ENCODE measurements at places on chromosomes 5 and 9. TPM values are rescaled to one million over a fixed set of nuclear protein-coding genes. Genes with fewer than 3 reads are reported as not detected.

PPP3R2 gene
- not detected for polyA plus RNA-seq

CSF2 gene
- 0.17 TPM for polyA plus RNA-seq

ADGRD2 gene
- polyA plus RNA-seq: not detected

DNA sequence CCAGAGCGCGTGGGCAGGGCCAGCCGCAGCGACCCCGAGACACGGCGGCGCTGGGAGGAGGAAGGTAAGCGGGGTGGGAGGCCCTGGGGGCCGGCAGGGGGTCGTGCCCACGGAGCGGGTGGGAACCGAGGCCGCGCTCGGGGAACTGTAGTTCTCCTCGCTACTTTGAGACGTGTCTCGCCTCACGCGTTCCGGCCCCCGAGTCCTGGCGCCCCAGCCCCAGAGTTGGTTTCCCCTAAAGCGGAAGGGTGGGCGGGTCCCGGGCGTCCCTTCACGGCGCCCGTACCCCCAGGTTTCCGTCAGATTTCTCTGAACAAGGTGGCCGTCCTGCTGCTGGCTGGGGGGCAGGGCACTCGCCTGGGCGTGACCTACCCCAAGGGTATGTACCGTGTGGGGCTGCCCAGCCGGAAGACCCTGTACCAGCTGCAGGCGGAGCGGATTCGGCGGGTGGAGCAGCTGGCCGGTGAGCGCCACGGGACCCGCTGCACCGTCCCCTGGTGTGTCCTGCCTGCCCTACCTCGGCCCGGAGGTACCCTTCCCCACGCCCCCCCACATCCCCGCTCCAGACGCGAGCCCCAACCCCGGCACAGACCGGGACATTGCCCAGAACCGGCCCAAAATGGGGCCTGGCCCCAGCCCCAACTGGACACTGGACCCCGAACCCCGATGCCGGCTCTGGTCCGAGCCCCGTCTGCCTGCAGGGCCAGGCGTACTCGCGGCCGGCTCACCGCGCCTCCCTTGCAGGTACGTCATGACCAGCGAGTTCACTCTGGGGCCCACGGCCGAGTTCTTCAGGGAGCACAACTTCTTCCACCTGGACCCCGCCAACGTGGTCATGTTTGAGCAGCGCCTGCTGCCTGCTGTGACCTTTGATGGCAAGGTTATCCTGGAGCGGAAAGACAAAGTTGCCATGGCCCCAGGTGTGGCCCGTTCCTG is 709 bp downstream of the UAP1L1 start:
- no peak for DNase-seq

GRCh38 chr5:52922384-52922783 is 66.8 kb upstream of the ITGA2 start:
- no peak for DNase-seq

GRCh38 chr5:146813346-146814157 is 65.0 kb downstream of the PPP2R2B start:
- DNase-seq: no peak

IRX2 gene
- not detected for polyA plus RNA-seq

GRCh38 chr9:32558408-32558934 is 6.1 kb upstream of the TOPORS start:
- DNase-seq: no peak
